ENCODE measurements at places on chromosomes 6 and 20. TPM values are rescaled to one million over a fixed set of nuclear protein-coding genes. Genes with fewer than 3 reads are reported as not detected.

GRCh38 chr20:3276680-3277015 lies 37.7 kb upstream of the SLC4A11 start:
- DNase-seq: peak; percentile 58

GRCh38 chr6:32213649-32214048 lies 10.2 kb downstream of the NOTCH4 start:
- DNase-seq: no peak

DNA sequence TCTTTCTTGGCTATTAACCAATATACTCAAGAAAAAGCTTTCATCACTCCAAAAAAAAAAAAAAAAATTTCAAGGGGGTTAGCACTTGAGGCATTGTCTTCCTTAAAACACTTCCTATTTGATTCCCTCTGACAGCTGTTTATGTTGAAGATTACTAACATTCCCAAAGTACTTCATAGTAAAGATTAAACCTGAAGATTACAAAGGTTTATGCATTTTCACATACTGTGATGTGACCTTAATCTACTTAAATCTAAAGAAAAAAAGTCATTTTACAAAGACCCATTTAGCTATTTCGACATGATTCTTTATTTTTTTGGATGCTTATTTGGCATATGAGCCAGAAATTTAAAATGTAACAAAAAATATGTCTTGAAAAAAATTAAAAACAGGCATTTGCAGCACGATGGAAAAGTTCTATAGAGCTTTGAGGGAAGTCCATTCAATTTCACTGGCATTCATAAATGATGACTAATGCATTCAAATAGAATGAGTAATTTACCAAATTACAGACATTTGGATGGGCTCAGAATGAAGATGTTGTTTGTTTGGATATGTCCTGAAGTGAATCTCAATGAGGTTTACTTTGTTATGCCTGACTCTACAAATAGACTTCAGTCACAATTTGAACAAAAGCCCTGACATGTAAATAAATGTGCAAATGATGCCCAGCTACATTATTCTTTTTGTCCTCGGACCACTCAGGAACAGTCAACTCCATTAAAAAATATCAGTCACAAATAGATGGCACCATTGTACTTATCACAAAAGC lies 674.6 kb upstream of the MARCKS start:
- no peak for DNase-seq

DNA sequence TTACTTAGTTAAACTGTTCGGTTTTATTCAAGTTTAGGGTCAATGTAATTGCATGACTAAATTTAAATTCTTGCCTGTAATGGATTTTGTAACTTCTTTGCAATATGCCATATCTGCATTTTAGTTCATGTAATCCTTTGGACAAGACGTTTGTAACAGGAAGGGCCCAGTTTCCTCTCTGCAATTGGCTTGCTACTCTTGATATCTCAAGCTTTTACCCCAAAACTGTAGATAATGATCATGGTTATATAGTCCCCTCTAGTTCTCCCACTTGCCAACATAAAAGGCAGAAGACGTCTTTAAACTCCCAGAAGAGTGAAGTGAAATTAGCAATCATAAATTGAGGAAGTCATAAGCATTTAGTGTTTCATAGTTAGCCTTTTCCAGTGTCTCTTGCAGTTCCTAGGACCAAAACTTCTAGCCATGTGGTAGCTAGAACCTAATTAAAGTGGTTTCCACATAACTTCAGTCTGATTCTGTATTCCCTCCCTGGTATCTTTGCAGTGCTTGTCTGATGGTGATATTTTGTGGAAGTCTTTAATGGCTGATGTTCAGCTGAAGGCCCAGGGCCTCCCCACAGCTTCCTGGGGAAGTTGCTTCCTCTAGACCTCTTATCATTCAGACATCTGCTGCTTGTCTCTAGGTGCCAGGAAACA lies 117.8 kb upstream of the SUPT3H start:
- DNase-seq: no peak

DNA sequence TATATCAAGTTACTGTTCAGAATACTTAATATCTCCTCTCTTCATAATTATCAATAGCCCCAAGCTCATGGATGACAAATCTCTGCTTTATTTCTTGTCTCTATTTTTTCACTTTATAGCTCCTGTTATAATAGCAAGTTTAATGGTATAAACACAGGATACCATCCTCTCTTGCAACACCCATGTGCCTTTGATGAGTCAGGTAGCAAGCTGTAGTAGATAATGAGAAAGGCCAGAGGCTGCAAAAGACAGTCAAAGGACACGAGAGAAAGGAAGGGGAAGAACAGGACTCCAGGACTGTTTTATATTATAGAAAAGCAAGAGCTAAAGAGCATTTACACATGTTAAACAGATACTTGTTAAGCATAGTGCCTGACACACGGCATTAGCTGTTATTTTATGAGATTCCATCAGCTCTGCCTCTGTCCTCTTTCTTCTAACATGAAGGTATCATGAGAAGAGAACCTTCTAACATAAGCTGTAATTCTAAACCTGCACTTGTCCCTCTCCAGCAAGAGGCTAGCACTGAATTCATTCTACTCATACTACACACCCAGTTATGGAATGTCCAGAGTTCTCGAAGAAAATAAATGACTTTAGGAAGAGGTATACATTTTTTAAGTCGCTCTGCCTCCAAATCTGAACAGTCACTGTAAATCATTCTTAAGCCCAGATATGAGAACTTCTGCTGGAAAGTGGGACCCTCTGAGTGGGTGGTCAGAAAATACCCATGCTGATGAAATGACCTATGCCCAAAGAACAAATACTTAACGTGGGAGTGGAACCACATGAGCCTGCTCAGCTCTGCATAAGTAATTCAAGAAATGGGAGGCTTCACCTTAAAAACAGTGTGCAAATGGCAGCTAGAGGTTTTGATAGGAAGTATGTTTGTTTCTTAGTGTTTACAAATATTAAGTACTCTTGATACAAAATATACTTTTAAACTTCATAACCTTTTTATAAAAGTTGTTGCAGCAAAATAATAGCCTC lies 45.0 kb downstream of the NT5E start:
- DNase-seq: no peak

GRCh38 chr6:4253604-4254231 lies 118.3 kb upstream of the ECI2 start:
- DNase-seq: no peak

DNA sequence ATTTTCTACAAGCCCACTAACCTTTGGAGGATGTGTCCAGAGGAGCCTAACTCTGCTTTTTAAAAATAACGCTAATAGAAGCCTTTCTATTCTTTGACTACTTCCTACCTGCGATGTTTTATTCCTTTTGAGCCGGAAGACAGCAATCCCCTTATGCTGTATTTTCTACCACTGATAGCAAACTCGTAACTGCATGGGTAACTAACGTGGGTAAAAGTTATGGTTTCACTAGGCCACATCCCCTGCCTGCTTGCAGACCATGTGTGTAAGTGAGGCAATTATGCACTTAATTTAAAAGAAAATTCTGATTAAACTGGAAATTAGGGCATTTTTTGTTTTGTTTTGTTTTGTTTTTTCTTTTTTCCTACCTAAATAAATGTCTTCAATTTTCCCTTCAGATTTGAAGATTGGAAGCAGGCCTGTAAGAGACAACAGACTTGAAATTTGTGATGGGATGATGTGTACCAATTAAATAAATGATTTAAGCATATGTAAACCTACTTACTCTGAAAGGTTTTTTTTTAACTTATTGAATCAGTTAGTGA lies 931 bp downstream of the UFL1 start:
- DNase-seq: no peak

DNA sequence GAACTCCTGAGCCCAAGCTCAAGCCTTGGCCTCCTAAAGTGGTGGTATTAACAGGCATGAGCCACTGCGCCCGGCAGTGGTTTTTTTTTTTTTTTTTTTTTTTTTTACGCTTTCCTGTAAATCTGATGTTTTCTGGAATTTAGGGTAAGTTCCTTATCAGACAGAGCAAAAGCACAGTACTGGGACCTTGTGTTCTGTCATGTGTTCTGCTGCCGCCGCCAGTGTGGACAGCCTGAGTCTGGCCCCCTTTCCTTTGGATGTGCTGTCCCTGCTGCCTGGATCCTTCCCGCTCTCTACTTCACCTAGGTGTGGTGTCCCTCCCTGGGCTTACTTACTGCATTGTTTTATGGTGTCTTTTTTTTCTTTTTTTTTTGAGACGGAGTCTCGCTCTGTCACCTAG lies 11.7 kb downstream of the DNMT3B start:
- no peak for DNase-seq

- no peak for DNase-seq
These were observed 59.3 kb downstream of the EPB41L2 start for GRCh38 chr6:131003488-131004386.

HRH3 gene
- polyA plus RNA-seq: not detected

ADGB gene
- polyA plus RNA-seq: not detected

SYS1 gene
- polyA plus RNA-seq: 23.1 TPM
